EL (cell line): ENCODE measurements at places on chromosomes 2 and 18.
A peak's percentile ranks its signal among the peaks of the same experiment; 100 is the strongest.

- DNase-seq: peak; percentile 31
These were observed 107.3 kb downstream of the SH3BP4 start for GRCh38 chr2:235059161-235059560.

DNA sequence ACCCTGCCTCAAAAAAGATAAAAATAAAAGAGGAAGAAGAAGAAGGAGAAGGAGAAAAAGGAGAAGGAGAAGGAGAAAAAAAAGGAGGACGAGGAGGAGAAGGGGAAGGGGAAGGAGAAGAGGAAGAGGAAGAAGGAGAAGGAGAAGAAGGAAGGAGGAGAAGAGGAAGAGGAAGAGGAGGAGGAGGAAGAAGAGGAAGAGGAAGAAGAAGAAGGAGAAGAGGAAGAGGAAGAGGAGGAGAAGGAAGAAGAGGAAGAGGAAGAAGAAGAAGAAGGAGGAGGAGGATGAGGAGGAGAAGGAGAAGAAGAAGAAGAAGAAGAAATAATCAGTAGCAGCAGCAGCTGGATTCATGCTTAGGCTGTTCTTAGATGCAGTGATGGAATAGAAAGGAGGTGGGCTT is 159.7 kb downstream of the TFCP2L1 start:
- no peak for DNase-seq

- DNase-seq: no peak
These were observed 16.1 kb upstream of the ARL5A start for GRCh38 chr2:151844211-151844896.

DNA sequence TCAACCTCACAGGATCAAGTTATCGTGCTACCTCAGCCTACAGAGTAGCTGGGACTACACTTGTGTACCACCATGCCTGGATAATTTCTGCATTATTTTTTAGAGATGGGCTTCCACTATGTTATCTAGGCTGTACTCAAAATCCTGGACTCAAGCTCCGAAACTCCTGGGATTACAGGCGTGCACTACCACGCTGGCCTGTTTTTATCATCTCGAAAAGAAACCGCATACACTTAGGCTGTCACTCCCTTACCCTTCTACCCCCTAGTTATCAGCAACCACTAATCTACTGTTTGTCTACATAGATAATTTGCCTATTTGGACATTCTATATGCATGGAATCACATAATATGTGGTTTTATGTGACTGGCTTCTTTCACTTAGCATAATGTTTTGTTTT is 8.5 kb upstream of the PUM2 start:
- no peak for DNase-seq

GRCh38 chr2:9187620-9188214 is 18.9 kb upstream of the ASAP2 start:
- DNase-seq: no peak

DNA sequence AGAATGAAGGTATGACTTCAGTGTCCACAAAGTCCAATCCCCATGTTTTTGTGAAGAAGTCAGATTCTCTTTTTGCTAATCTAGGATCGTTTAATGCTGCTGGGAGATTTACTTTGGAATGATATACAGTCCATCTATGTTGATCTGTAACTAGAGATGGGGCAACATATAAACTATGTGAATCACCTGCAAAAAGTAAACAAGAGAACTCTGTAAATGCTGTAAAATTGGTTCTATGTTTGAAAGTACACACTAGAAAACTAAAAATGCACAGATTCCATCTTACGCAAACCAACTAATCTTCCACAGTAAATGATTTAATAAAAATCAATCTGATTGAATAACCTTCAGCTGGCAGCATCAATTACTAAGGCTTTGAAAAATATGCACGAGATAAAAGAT is 37.5 kb downstream of the VPS54 start:
- DNase-seq: no peak

GRCh38 chr2:149004836-149005235 is 33.7 kb upstream of the LYPD6B start:
- DNase-seq: peak; percentile 65

- peak; percentile 13 for DNase-seq
These were observed 137.7 kb downstream of the THNSL2 start for GRCh38 chr2:88307817-88308216.

- no peak for DNase-seq
These were observed 97.2 kb upstream of the TEX51 start for GRCh38 chr2:126801473-126801872.

GRCh38 chr2:126748929-126749518 is 93.1 kb downstream of the GYPC start:
- DNase-seq: no peak

DNA sequence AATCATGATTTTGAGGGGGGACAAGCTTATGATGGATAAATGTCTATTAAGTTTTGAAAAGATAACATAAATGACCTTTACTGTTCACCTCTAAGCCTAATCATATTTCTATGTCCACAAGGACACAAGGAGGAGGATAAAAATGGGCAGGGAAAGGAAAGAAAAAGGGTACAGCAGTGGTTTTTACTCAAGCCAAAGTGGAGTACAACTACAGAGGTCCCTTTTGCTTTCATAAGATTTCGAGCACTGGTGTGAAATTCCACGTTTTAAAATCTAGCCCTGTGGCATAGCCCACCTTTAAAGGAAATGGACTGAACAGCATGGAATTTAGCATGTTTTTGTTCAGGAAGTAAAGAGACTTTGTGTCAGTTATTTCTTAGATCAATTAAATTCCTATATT is 19.2 kb downstream of the FN1 start:
- no peak for DNase-seq

DNA sequence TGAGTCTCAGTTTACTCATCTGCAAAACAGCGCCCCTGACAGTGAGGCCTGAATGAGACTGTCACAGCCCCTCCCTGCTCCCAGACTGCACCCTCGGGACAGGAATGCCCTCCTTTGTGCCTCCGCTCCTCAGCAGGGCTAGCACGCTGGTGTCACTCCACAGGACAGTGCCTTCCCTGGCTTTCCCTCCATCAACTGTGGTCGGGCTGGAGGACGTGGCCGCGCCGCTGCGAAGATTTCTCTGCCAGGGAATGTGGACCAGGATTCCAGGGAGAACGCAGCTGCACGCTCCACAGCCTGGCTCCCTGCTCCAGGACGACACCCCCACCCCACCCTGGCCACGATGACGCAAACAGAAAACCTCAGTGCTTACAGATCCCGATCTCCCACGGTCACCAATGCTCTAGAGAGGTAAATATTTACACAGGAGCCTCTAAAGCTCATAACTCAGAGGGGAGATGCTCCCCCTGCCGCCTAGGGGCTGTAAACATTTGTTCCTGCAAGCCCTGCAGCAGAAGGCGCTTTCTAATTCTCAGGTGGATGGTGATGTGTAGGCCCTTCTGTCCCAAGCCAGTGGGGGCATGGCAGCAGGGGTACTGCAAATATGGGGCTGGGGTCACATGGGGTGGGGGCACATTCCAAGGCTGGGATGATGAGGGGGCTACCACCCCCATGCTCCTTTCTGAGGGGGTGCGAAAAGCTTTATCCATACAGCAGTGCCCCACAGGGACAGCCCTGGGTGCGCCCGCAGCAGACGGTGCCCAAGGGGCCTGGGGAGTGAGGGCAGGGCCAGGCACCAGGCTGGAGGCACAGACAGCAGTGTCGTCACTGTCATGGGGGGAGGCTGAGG is 12.4 kb downstream of the HS6ST1 start:
- DNase-seq: peak; percentile 93

- DNase-seq: no peak
These were observed 49.3 kb downstream of the SEMA4F start for GRCh38 chr2:74703373-74703772.

GRCh38 chr2:66526180-66526579 is 91.3 kb downstream of the MEIS1 start:
- DNase-seq: no peak

GRCh38 chr2:68158134-68158447 is 403 bp downstream of the PNO1 start:
- no peak for DNase-seq

DNA sequence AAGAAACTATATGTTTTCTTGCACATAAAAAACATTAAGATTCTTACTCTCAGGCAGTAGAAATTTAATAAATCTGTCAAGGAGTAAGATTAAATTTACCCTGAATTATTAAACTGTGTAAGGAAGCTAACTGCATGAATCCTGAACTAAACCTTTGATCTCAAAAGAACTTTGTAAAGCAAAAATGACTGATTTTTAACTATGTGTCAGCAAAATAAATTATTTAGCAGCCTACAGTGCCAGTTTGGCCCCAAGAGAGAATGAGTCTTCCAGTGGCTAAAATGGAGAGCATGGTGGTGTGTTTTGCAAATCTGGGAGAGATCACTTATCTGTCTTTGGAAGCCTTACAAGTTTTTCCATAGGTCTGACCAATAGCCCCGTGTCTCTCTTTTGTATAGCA is 190.7 kb downstream of the THSD7B start:
- no peak for DNase-seq

GRCh38 chr2:30404319-30405259 is 42.5 kb upstream of the LCLAT1 start:
- no peak for DNase-seq

DNA sequence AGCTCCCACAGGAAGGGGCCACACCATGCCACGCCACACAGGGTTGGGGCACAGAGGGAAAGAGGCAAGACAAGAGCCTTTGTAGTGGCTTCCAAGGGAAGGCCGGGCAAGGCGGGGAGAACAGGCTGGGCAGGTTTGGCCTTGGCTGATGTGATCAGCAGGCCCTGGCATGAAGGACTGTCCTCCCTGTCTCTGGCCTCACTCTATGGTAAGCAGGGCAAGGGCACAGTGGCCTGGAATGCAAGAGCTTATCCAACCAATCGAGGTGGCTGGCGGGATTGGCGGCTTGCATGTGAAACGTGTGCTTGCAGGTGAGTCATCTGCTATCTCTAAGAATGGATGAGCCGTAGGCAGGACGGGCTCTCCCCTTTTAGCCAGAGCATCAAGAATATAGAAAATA is 6.4 kb upstream of the ATP9B start:
- DNase-seq: no peak

DNA sequence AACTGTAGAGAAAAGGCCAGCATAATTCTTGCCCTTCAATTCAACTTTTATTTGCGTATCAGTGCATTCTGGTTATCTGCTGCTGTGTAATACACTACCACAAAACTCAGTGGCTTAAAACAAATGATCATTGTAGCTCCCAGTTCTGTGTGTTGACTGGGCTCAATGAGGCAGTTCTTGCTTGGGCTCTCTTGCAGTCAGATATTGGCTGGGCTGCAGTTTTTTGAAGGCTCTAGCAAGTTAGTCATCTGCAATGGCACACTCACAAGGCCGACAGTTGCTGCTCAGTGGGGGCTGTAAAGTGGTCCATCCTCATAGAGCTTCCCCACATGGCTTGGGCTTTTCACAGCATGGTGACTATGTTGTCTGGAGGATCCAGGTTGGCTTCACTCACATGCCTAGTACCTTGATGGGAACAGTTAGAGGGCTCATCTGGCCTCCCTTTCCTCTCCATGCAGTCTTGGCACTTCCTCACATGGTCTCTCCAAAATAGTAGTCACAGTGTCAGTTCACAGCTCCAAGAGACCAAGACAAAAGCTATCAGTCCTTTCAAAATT is 110.6 kb upstream of the TNP1 start:
- no peak for DNase-seq

DNA sequence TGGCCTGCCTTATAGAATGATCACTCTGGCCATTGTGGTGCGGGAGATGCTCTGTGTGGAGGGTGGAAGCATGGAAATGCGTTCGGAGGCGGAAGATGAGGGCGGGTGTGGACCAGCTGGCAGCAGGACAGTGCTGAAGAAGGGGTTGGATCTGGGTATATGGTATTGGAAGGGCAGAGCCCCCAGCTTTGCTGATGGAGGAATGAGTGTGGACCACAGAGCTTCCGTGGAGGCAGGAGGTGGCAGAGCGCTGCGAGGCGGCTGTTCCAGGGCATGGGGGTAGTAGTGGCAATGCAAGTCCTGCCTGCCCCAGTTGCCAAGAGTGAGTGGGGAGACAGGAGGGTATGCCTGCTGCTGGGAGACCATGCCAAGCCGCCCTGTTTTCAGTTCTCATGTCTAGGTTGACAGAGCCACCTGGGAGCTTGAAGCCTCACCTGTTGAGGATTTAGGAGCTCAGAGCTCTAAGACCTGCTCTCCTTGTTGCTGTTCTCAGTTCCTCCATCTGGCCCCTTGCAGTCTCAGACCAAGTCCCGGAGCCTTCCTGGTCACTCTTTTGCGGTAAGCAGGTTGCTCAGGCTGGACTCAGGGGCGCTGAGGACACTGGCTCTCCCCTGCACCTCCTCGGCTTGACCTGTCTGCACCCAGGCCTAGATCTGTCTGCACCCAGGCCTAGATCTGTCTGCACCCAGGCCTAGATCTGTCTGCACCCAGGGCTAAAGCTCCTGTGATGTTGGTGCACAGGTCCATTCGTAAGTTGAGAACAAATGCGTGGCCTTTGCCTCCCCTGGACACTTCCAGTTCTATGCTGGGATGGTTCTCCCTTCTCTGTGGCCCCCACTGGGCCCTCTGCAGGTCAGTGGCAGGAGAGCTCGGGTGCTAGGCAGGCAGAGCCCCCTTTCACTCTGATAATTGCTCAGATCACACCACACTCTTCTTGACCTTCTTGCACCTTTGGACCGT is 290.5 kb upstream of the HS6ST1 start:
- DNase-seq: no peak

- no peak for DNase-seq
These were observed 570.8 kb upstream of the GYPC start for GRCh38 chr2:126085011-126085795.

GRCh38 chr2:57570961-57571360 is 475.6 kb upstream of the VRK2 start:
- no peak for DNase-seq

DNA sequence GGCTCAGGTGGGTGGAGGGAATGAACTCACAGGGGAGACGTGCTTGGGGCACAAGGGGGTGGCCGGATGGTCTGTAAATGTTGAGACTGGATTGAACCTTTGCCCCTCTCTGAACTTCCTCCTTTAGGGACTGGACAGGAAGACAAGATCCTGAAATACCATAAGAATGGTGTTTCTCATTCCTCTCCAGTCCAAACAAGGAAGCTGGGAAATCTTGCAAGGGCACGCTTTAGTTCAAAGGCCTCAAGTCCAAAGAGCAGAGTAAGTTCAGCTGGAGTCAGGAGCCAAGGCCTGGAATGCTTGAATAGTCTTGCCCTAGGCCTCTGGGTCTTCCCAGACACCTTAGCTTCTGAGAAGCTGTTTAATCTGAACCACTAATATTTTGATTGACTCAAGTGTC is 52.4 kb upstream of the SIX3 start:
- DNase-seq: no peak

DNA sequence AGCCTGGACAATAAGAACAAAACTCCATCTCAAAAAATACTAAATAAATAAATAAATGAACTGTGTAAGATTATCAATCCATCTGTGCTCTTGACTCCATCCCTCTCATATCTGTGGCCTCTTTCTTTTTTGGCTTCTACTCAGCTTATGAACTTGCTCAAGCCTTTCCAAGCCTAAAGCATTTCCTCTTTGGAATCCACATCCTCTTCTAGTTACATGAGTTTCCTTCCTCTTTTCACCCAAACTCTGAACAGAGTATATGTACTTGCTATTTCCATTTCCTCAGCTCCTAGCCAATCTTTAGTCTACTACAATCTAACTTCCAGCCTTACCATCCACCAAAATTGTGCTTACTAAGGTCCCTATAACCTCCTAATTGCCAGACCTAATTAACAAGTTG is 2.5 kb upstream of the DNAJC10 start:
- DNase-seq: no peak
